ENCODE measurements at places on chromosomes 6 and 20.

DNA sequence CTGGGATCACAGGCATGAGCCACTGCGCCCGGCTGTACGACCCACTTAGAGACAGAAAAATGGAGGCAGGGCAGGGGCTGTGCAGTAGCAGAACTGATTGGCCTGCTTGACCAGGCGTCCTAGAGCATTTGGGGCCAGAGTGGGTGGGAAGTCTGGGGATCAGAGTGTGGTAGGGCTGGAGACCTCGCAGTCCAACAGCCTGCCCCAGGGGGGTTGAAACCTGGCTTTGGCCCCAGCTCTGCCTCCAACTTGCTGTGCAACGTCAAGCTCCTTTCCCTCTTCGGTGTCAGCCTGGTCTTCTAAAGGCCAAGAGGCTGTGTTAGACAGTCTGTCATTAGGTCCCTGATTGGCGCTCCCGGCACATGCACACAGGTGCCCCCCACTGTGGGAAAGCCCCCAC, 15.3 kb upstream of the SPDEF start:
- DNase-seq: no peak

GRCh38 chr6:30234356-30234755, 21.1 kb upstream of the TRIM26 start:
- DNase-seq: no peak

GRCh38 chr6:112691289-112691688, 344.2 kb downstream of the RFPL4B start:
- DNase-seq: no peak

- no peak for DNase-seq
Observed at GRCh38 chr6:123908797-123909196, 105.1 kb downstream of the NKAIN2 start.

- DNase-seq: no peak
Observed at GRCh38 chr6:109007521-109007920, 87.1 kb downstream of the SESN1 start.

- DNase-seq: no peak
Observed at GRCh38 chr6:6788394-6789032, 200.0 kb downstream of the LY86 start.

DNA sequence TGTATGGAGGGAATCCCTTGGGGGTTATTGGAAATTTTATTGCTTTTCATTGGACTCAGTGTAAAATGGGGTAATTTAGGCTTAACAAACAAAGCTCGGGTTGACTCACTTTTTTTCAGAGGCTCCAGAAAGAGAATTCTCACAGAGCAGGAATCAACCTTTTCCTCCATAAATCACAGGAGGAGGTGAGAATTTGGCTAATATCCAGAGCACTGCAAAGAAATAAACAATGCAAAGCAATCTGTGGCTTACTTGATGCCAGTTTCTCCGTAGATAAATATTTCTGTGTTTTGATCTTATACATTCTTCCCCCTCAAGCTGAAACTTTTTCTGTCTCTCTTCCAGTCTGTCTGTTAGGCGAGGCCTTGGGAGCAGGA, 176.6 kb downstream of the TSHZ2 start:
- no peak for DNase-seq
